ENCODE measurements at places on chromosomes 7 and 10.

GRCh38 chr10:47065903-47066302 lies 154.7 kb downstream of the PTPN20 start:
- H3K36me3 ChIP-seq, result no peaks in the 10 kb centered on the region
- H3K27ac ChIP-seq, result no peak overlapping the region
- H3K4me1 ChIP-seq, result peaks cover 3% of the 10 kb centered on the region
- DNase-seq, result no peak
- H3K27me3 ChIP-seq, result no peaks in the 10 kb centered on the region

DNA sequence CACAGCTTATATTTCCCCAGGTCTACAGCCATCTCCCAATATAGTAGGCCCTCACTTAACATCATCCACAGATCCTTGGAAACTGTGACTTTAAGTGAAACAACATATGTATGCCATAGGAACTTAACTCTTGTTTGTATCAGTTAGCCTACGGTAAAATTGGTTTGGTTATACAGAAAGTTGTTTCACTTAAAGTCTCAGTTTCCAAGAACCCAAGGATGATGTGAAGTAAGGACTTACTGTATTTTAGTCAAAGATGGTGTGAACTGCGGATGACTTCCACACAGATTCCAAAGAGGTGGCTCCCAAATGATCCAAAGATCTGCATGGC lies 56.4 kb upstream of the MRLN start:
- DNase-seq, result no peak
- no peaks in the 10 kb centered on the region for H3K27me3 ChIP-seq
- peaks cover 25% of the 10 kb centered on the region for H3K4me1 ChIP-seq
- H3K27ac ChIP-seq, result no peak overlapping the region

- no peak for DNase-seq
- no peaks in the 10 kb centered on the region for H3K36me3 ChIP-seq
- no peak overlapping the region for H3K4me3 ChIP-seq
- H3K4me1 ChIP-seq, result no peaks in the 10 kb centered on the region
- H3K27me3 ChIP-seq, result no peaks in the 10 kb centered on the region
- no peak overlapping the region for H3K27ac ChIP-seq
Observed at GRCh38 chr7:3866277-3866676, 565.2 kb downstream of the SDK1 start.

GRCh38 chr10:29702273-29703164 lies 67.7 kb upstream of the SVIL start:
- peak overlapping the region; percentile 5 for H3K27ac ChIP-seq
- H3K4me3 ChIP-seq, result no peak overlapping the region
- DNase-seq, result no peak
- no peaks in the 10 kb centered on the region for H3K27me3 ChIP-seq
- H3K4me1 ChIP-seq, result peaks cover 38% of the 10 kb centered on the region

GRCh38 chr7:151128716-151129115 lies 38.8 kb downstream of the GBX1 start:
- H3K4me3 ChIP-seq, result no peak overlapping the region
- no peaks in the 10 kb centered on the region for H3K27me3 ChIP-seq
- no peak overlapping the region for H3K27ac ChIP-seq
- H3K4me1 ChIP-seq, result peaks cover 20% of the 10 kb centered on the region

DNA sequence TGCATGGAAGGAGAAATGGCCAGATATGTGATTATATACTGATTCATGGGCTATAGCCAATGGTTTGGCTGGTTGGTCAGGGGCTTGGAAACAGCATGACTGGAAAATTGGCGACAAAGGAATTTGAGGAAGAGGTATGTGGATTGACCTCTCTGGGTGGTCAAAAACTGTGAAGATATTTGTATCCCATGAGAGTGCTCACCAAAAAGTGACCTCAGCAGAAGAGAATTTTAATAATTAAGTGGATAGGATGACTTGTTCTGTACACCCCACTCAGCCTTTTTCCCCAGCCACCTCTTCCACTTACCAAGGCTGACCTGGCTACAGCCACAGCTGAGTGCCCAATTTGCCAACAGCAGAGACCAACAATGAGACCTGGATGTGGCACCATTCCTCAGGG lies 146.7 kb downstream of the GPR37 start:
- no peaks in the 10 kb centered on the region for H3K4me1 ChIP-seq
- no peak overlapping the region for H3K4me3 ChIP-seq
- H3K27me3 ChIP-seq, result no peaks in the 10 kb centered on the region
- no peaks in the 10 kb centered on the region for H3K36me3 ChIP-seq
- no peak overlapping the region for H3K27ac ChIP-seq
- DNase-seq, result no peak

DNA sequence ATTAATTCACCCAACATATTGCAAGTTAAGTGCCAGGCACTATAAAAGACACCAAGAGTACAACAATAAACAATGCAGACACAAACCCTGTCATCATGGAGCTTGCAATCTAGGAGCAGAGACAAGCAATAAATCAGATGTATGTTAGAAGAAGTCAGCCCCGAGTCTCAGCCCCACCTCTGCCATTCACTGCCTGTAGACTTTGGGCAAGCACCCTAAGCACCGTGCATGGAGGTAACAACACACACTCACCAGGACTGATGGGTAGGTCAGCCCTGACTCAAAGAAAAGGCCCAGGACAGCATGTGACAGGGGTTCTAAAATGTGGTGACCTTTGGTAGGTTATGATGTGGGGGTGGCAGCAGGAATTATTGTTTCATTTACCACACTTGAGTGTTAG lies 49.3 kb upstream of the PLEKHA1 start:
- no peak overlapping the region for H3K4me3 ChIP-seq
- no peaks in the 10 kb centered on the region for H3K36me3 ChIP-seq
- DNase-seq, result no peak
- no peaks in the 10 kb centered on the region for H3K27me3 ChIP-seq
- H3K4me1 ChIP-seq, result no peaks in the 10 kb centered on the region

DNA sequence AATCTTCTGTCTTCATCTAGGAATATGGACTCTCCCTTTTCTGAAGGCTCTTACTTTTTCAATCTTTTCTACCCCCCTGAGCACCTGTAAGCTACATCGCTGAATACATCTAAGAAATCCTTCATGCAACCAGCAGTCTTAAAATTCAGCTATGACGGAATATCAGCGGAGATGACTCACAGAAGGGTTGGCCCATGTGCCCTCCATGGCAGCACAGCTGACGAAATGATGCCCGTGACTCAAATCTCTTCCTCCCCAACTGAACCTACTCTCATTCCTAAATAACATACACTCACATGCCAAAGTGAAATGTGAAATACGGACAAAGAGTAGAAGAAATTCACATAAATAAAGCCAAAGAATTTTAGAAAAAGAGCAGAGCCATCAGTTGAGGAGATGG lies 30.3 kb upstream of the NCAPG2 start:
- no peak overlapping the region for H3K27ac ChIP-seq
- no peaks in the 10 kb centered on the region for H3K27me3 ChIP-seq
- no peak overlapping the region for H3K4me3 ChIP-seq
- H3K36me3 ChIP-seq, result peaks cover 99% of the 10 kb centered on the region

DNA sequence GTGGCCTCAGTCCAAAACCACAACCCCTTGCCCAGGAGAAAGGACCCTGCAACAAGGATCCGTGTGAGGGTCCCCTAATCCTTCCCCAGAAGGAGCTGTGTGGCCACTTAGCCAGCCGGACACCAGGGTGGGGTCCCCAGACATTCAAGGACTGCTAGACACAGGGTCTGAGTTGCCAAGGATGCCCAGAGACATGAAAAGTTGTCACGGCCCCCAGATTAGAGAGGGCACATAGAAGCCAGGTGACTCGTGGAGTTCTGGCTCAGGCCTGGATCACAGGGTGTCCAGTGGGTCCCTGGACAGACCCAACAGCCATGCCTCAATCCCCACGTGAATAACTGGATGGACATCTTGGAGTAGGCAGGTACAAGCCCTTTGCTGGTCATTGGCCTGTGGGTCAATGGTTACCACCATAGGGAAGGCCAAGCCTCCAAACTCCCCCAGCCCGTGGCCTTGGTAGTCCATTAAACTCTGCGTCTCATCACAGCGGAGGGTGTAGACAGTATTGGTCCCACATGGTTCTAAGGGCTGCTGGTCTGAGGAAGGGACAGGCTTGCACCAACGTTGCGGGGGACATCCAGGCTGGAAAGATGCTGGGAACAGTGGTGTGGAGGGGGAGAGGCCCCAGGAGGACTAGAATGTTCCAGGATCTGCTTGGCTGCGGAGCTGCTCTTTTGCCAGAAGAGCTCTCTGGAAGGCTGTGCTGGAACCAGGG lies 205.9 kb upstream of the PPP2R2D start:
- no peak overlapping the region for H3K27ac ChIP-seq
- no peak overlapping the region for H3K4me3 ChIP-seq
- H3K27me3 ChIP-seq, result peaks cover 9% of the 10 kb centered on the region
- H3K4me1 ChIP-seq, result no peaks in the 10 kb centered on the region
- no peak for DNase-seq
- H3K36me3 ChIP-seq, result no peaks in the 10 kb centered on the region

- H3K4me3 ChIP-seq, result no peak overlapping the region
- peak; percentile 66 for DNase-seq
- no peaks in the 10 kb centered on the region for H3K27me3 ChIP-seq
- no peaks in the 10 kb centered on the region for H3K4me1 ChIP-seq
- no peaks in the 10 kb centered on the region for H3K36me3 ChIP-seq
- H3K27ac ChIP-seq, result no peak overlapping the region
Observed at GRCh38 chr7:18866359-18867036, 250.9 kb downstream of the TWIST1 start.

DNA sequence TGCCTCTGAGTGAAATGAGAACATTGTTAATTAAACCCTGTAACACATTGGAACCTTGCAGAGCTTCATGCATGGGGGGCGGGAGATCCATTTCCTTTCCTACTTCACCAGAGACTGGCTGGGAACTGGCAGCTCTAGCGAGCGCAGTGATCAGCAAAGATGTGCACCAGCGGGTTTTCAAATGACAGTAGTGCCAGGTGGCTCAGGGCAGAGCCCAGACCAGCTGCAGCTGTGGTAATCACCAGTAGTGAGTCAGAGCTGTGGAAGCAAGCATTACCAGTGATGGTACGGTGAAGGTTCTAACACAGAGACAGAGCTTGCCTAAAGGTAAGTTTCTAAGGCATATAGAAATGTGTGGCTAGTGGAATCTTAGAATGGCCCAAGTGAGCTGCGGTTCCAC lies 1009.7 kb upstream of the CELF2 start:
- no peaks in the 10 kb centered on the region for H3K36me3 ChIP-seq
- no peak for DNase-seq
- H3K4me1 ChIP-seq, result no peaks in the 10 kb centered on the region
- no peak overlapping the region for H3K4me3 ChIP-seq

DNA sequence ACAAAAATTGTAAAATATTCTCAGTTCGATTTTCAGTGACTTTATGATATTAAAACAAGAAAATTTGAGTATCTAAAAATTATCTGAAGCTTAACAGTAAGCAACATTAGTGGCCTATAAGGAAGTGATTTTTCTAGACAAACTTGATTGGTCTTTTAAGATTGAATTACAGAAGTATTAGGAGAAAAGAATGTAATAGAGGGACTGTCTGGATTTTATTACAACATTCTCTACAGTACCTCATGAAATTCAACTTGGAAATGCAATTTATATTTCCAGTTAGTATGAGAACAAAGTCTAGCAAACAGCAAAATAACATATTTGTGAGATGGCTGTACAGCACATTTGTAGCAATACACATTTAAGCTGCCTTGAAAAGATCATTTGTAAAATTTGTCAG lies 18.8 kb downstream of the REEP3 start:
- no peak overlapping the region for H3K4me3 ChIP-seq
- no peak for DNase-seq
- H3K27me3 ChIP-seq, result no peaks in the 10 kb centered on the region

GRCh38 chr7:48096273-48096672 lies 7.2 kb downstream of the UPP1 start:
- H3K27me3 ChIP-seq, result no peaks in the 10 kb centered on the region
- no peak overlapping the region for H3K27ac ChIP-seq
- no peak for DNase-seq
- H3K36me3 ChIP-seq, result peaks cover 13% of the 10 kb centered on the region
- no peaks in the 10 kb centered on the region for H3K4me1 ChIP-seq

- H3K4me1 ChIP-seq, result no peaks in the 10 kb centered on the region
- no peaks in the 10 kb centered on the region for H3K27me3 ChIP-seq
- H3K27ac ChIP-seq, result no peak overlapping the region
- no peaks in the 10 kb centered on the region for H3K36me3 ChIP-seq
- no peak overlapping the region for H3K4me3 ChIP-seq
Observed at GRCh38 chr10:110419265-110419664, 78.4 kb upstream of the DUSP5 start.

- no peak overlapping the region for H3K4me3 ChIP-seq
- no peak overlapping the region for H3K27ac ChIP-seq
- no peaks in the 10 kb centered on the region for H3K27me3 ChIP-seq
- no peaks in the 10 kb centered on the region for H3K36me3 ChIP-seq
- DNase-seq, result no peak
- no peaks in the 10 kb centered on the region for H3K4me1 ChIP-seq
Observed at GRCh38 chr7:12094365-12094921, 116.7 kb upstream of the TMEM106B start.

DNA sequence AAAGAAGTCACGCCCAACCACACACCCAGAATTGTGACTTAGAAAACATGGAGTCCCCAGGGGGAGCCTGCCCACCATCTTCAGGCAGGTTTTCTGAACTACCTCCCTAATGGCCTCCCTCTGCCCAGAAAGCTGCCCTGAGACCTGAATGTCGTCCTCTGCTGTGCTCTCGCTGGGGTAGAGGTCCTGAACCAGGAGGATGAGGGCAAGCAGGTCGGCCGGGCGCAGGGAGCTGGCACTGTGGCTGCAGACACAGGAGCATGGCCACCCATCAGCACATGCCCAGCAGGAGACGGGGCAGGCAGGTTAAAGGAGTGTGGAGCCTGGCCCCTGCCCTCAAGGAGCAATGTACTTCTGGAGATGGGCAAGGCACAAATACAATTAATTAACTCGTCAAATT lies 15.4 kb upstream of the PYROXD2 start:
- no peak overlapping the region for H3K4me3 ChIP-seq
- DNase-seq, result no peak
- H3K4me1 ChIP-seq, result no peaks in the 10 kb centered on the region

GRCh38 chr10:17476073-17476472 lies 21.7 kb upstream of the ST8SIA6 start:
- H3K27ac ChIP-seq, result no peak overlapping the region
- no peak for DNase-seq
- H3K36me3 ChIP-seq, result no peaks in the 10 kb centered on the region
- H3K27me3 ChIP-seq, result no peaks in the 10 kb centered on the region
- H3K4me3 ChIP-seq, result no peak overlapping the region
- H3K4me1 ChIP-seq, result no peaks in the 10 kb centered on the region

GRCh38 chr10:28849309-28849708 lies 172.0 kb downstream of the BAMBI start:
- H3K4me3 ChIP-seq, result no peak overlapping the region
- H3K27me3 ChIP-seq, result no peaks in the 10 kb centered on the region
- no peaks in the 10 kb centered on the region for H3K36me3 ChIP-seq
- no peaks in the 10 kb centered on the region for H3K4me1 ChIP-seq
- H3K27ac ChIP-seq, result no peak overlapping the region

Measured in psoas muscle (tissue), 8 donors.